Motor neuron (in vitro differentiated cells): ENCODE measurements at places on chromosomes 16 and 17. TPM values are rescaled to one million over a fixed set of nuclear protein-coding genes. Genes with fewer than 3 reads are reported as not detected.

Gene NPIPA8
- 12.2 and 19.8 TPM in 2 replicates for total RNA-seq

Gene NEUROD2
- total RNA-seq = 0.58 and 1.00 TPM in 2 replicates

Gene UTS2R
- 0.54 TPM in 1 of 2 replicates, not detected in the other for total RNA-seq

- no peak for ATAC-seq
Measured at GRCh38 chr17:77916703-77917481, 41.6 kb upstream of the TNRC6C start.

GRCh38 chr16:77897129-77897437 is 108.7 kb downstream of the VAT1L start:
- peak; percentile 6 for ATAC-seq

Gene TADA2A
- 19.6 and 29.7 TPM in 2 replicates for total RNA-seq

DNA sequence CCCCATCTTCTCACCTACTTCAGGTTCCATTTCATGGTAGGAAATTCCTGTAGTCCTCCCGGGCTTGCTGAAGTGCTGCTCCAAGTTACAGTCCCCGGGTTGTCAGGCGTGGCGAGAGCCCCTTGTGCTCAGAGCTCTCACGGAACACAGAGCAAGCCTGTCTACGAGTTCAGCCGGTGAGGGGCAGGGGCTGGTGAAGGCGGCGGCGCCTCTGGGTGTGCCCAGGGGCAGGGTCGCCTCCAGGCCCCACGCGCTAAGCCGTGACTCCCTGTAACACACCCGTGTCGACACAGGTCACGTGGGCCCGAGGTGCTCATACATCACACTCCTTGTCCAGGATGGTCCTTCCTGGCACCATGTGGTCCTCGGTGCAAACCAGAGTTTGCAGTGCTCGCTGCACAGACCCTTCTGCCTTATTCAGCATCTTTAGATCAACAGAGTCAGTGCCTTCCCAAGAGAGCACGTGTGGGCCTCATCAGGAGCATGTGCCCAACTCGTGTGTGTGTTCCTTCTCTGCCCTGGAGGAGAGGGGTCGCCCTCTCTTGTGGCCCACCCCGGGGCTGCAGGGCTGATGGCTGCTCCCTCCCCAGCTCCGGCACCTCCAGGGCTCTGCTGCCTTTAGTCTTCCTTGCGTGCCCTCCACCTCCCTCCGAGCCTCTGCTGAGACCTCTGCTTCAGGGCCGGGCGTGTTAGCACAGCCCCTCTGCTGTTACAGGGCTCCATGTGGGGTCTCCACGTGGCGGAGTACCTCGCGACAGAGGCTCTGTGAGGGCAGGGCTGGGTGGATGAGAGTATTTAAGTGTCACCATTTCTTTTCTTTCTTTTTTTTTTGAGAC is 51.2 kb downstream of the WDR45B start:
- ATAC-seq = no peak

GRCh38 chr17:72417627-72418026 is 296.8 kb downstream of the SOX9 start:
- ATAC-seq = no peak

DNA sequence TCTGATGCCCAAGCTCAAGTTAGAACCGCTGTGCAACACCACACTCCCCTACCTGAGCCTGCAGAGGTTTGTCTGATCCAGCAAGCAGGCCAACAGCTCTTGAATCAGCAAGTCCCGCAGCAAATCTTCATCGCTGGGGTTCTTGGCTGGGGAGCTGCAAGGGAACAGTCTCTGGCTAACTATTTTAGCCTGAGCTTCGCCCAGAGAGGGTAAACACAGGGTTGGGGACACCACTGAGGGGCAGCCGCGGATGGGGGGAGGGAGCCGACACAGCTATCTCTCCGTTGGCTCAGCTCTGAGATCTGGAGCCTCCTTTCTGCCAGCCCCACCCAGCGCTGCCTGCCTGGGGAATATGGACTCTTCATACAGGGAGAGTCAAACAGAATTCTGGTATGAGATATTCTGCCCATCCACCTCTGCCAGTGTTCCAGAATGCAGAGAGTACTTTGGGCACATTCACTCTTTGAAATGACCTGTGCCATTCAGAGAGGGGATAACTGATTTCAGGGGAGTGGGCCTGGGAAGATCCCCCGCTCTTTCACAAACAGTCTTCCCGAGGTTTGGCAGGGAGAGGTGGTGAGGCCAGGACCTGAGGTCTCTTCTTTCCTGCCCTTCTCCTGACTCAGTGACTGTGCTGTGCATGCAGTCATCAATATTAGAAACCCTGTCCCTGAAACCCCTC is 7.4 kb downstream of the GIP start:
- peak; percentile 64 for ATAC-seq

DNA sequence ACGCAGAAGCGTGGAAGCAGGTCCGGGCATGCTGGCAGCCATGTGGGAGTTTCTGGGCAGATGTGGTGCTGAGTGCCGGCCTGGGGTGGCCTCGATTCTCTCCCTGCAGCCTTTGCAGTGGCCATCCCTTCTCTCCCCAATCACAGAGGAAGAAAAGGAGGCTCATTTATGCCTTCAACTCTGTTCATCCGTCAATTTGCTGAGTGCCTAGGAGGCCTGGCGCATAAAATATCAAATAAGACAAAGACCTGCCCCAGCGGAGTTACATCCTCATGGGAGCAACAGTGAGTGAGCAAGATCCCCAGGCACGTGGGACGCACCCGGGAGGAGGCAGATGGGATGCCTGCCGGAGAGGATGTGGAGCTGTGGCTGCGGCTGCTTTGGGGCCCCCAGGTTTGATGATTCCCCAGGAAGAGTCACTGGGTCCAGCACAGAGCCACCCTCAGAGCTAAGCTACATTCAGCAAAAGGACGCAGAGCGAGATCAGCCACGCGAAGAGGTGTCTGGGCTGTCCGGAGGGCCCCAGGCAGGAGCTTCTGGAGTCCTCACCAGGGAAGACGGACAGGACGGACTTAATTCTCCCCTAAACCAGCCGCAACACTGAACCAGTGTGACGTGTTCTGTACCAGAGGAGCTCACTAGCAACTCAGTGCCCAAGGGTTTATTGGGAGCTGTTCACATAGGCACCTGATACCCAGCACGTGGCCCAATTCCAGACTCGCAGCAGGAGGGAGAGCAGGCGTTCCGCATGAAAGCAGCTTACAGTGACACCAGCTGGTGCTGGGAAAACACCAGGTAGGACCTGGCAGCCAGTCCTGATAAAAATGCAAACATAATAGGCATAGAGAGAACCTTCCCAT is 11.3 kb downstream of the CA5A start:
- ATAC-seq = no peak

DNA sequence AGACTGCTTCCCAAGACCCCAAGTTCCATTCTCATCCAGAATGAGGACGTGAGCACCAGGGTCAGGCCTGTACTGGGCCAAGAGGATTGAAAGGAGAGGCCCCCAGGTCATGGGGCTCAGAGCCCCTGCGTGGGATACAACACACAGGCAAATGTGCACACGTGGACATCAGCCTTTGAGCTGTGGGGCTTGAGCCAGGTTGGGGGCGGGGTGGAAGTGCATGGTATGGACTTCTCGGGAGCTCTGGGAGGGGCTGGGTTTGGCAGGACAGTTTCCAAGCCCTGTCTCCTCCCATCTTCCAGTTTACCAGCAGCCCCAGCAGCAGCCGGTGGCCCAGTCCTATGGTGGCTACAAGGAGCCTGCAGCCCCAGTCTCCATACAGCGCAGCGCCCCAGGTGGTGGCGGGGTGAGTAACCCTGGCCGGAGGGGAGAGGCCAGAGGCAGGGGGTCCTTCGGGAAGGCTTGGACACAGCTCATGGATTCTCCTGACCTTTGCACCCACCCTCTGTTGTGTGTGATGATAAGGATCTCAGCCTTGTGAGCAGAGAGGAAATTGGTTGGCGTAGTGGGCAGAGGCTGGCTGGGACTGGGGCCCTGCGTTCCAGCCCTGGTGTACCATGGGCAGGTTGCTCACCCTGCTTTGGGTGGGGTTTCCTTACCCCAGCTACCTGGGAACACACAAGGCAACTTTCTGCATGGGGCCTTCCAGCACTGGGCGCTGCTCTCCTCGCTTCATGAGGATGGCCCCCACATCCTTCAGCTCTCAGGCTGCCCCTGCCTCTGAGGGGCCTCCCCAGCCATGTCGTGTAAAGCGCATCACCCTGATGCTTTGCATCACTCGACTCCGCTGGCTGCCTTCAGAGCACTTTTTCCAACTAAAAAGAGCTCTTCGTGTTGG is 10.4 kb upstream of the LASP1NB start:
- no peak for ATAC-seq

Gene WDR59
- 48.8 and 55.7 TPM in 2 replicates for total RNA-seq

GRCh38 chr16:21026846-21027245 is 123.8 kb downstream of the DNAH3 start:
- ATAC-seq = no peak

Gene KRT25
- total RNA-seq = 0.14 TPM in 1 of 2 replicates, not detected in the other

DNA sequence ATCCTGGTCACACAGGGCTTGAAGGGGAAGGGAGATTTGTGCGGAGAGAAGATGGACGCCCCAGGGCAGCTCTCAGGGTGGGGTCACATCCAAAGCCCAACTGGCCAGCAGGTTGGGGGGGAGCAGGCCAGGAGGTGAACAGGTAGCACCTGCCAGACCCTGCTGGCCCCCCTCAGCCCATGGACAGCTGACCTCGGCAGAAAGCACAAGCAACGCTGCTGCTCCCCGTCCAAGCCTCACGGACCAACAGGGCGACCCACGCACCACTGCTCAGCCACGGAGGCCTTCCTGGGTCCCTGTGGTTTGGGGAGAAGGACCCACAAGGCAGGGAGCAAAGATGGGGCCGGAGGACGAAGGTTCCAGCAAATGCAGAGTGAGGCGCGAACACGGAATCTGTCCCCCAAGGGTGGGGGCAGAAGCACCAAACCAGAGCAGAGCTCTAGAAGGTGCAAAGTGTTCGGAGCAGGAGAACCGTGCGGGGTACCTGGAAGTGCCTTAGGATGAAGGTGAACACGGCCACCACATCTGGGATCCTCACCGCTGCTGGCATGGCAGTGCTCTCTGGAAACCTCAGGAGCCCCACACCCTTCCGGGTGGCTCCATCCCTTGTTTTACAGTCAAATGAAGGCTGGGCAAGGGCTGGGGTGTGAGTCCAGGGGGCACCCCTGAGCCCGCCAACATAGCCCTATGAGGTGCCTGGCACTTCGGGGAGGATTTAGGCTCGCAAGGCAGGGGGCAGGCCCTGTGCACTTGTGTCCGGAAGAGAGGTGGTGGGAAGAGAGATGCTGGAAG is 17.9 kb downstream of the CEP295NL start:
- ATAC-seq = no peak

Gene SLC16A13
- 1.8 and 1.9 TPM in 2 replicates for total RNA-seq

- ATAC-seq = no peak
Measured at GRCh38 chr17:12693640-12694039, 27.9 kb downstream of the MYOCD start.

DNA sequence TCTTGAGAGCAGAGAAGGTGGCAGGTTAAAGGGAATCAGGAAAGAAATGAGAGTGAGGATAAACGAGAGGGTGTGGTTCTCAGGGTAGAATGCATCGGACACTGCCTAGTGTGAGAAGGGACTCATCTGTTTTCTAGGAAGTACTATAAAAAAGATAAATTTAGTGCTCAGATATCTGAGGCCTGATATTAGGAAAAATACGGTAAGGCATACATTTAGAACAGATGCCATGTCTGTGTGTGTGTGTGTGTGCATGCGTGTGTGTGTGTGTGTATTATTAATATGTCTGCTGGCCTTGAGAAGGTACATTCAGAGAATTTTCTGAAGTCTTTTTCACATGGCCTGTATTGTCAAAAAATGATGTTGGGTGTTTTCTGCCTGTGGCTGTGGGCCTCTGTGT is 414.8 kb downstream of the MAF start:
- no peak for ATAC-seq

DNA sequence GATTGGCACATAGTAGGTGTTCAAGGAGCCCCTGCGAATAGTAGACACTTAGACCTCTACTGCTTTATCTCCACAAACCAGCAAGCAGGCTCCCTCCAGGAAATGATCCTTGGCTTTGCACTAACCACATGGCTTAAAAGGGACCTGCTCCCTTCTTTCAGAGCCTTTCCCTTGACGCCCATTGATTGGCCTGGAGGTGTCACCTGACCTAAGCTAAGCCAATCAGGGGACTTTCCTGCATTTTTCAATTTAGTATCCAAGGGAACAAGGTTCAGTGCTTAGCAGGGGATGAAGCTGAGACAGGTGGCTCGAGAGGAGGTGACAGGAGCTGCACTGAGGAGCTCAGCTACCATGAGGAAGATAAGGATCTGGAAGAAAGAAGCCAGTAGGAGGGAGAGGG is 52.8 kb downstream of the CLEC19A start:
- ATAC-seq = no peak

GRCh38 chr17:2215616-2216364 is 87.8 kb downstream of the SMG6 start:
- peak; percentile 58 for ATAC-seq

GRCh38 chr16:56679818-56680217 is 2.5 kb upstream of the MT1X start:
- ATAC-seq = no peak

- peak; percentile 30 for ATAC-seq
Measured at GRCh38 chr16:31094088-31094423, 541 bp downstream of the VKORC1 start.

Gene HOXB7
- total RNA-seq = 15.9 TPM in 2 replicates

DNA sequence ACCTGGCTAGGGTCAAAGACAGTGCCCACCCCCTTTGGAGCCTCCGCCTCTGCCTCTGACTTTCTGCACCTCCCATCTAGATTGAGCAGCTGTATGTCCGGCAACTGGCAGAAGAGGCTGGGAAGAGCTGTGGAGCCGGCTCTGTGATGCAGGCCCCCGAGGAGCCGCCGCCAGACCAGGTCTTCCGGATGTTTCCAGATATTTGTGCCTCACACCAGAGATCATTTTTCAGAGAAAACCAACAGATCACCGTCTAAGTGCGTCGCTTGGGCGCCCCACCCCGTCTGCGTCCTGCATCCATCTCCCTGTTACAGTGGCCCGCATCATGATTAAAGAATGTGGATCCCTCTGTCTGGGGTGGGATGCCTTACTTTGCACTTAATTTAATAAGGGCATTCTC is 22.1 kb downstream of the IRF8 start:
- ATAC-seq = no peak

- ATAC-seq = no peak
Measured at GRCh38 chr16:60651346-60651745, 1384.9 kb downstream of the CDH8 start.

DNA sequence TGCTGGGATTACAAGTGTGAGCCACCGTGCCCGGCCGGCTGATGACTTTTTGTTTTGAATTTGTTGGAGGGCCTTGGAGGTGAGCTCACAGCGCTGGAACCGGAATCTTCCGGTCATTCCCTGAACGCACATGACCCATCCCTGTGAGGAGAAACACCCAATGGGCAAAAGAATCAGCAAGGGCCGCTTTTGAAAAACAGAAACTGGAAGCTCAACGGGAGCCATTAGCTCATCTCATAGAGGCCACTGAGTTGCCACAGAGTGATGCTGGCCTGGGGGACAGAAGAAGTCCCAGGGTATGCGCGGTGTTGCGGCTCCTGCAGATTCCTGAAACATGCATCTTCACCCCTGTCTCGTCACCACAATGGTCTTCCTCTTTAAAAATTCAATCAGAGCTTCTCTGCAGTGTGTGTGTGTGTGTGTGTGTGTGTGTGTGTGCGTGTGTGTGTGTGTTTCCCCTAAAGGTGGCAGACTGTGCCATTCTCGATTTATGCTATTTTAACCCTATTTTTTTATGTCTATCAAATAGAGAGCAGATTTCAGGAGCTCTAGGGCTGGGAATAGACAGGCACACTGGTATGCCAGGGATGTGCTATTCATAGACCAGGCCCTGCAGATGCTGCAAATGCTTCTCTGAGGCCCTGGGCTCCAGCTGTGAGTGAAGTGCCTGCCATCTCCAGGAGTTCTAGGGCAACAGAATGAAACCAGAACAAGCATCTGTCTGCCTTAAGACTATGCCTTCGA is 68.3 kb downstream of the MARCHF10 start:
- peak; percentile 42 for ATAC-seq

GRCh38 chr17:49976828-49977202 is 7.8 kb downstream of the DLX4 start:
- ATAC-seq = no peak

Gene KRT24
- total RNA-seq = 0.17 TPM in 1 of 2 replicates, not detected in the other

- peak; percentile 28 for ATAC-seq
Measured at GRCh38 chr17:40303009-40303657, 5.8 kb upstream of the RARA start.
